ENCODE measurements at places on chromosomes 4 and X.
A peak's percentile ranks its signal among the peaks of the same experiment; 100 is the strongest.

DNA sequence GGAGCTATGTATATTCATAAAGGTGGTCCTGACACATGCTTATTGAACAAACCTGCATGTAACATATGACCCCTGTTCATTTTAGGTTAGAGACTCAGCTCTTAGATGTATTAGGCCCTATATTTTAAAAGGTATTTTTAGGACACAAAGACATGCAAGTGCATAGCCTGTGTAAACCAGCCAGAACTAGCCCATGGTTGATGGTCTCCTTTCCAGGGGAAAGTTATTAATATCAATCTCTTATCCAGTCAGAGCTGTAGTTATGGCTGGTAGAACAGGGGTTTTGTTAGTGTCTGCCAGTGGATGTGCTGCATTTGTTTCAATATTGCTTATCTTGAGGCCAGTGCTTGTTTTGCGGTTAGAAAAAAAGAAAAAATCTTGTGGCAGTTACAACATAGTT lies 488.6 kb downstream of the KCTD8 start:
- DNase-seq = no peak

DNA sequence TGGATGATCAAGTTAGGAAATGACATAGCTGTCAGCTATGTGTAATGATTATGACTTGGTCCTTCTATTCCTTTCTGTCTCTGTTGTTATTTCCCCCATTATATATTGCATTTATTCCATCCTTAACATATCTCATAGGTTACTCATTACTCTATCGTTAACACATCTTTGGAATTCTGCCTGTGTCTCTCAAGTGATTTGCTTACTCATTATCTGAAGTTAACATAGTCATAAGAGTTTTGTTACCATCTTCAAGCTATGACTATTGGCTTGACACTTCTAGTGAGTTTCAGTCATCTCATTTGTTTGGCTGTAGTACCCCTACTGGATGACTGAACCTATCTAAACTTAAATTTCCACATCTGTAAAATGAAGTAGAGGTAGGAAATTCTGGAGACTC lies 286.1 kb upstream of the PPP1R2C start:
- DNase-seq = no peak

GRCh38 chr4:33133723-33134122 lies 2413.6 kb downstream of the PCDH7 start:
- no peak for DNase-seq

- no peak for DNase-seq
Observed at GRCh38 chr4:75698963-75699228, 25.5 kb upstream of the USO1 start.

GRCh38 chr4:118972167-118972566 lies 83.5 kb downstream of the SYNPO2 start:
- no peak for DNase-seq

DNA sequence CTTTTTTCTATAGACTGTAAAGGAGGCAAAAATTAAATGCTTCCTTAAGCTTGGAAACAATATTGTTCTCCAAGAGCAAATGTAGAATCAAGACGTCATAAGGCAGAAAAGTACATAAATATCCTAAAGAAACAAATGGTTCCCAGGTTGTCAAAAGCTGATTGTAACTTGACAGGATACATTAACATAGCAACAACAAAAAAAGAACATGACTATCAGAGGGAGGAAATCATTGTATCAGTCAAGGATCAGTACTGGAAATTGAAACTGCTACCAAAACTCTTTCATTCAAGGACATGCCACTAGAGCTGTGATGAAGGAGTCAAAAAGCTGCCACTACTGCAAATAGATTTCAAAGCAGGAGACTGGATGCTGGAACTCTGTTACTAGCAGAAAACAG lies 168.3 kb downstream of the BTC start:
- peak; percentile 28 for DNase-seq

GRCh38 chr4:109557433-109557832 lies 2.6 kb upstream of the MCUB start:
- DNase-seq = no peak

DNA sequence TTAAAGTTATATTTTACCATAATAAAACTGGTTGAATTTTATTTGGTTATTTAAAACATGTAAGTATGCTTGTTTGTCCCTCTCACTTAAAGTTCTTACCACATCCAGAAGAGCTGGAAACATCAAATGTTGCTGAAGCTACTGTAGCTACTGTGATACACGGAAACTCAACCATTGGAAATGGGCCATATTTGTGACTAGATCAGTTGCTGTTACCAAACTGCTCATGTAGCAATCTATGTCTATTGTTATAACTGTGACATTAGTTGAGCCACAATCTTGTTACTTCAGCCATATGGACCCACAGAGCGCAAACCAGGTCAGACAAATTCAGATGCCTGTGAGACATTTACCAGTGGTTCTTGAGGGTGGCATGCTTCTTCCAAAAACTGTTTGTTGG lies 41.6 kb downstream of the NDNF start:
- no peak for DNase-seq

- DNase-seq = no peak
Observed at GRCh38 chr4:175916626-175917351, 104.7 kb upstream of the GPM6A start.

- DNase-seq = no peak
Observed at GRCh38 chr4:79413032-79413885, 5.2 kb upstream of the GK2 start.

DNA sequence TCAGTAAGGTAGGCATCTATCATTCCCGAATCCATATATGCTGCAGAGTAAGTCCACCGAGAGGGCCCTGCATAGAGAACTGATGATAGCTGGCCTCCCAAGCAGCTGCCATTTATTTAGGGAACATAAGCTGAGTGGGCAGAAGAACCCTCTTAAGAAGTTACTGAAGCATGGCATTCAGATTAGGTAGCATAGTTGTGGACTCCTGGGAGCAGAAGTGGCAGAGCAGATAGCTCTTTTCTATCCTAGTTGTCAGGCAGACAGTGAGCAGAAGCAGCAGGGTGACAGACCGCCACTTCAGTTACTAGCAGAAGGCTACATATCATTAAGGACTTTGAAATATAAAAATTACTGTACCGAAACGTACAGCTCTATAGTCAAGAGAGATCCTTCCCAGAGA lies 454.7 kb downstream of the PPP4R3C start:
- DNase-seq = no peak

- no peak for DNase-seq
Observed at GRCh38 chrX:112868586-112868985, 28.0 kb upstream of the AMOT start.

- DNase-seq = no peak
Observed at GRCh38 chr4:184911310-184911709, 85.5 kb upstream of the ACSL1 start.

DNA sequence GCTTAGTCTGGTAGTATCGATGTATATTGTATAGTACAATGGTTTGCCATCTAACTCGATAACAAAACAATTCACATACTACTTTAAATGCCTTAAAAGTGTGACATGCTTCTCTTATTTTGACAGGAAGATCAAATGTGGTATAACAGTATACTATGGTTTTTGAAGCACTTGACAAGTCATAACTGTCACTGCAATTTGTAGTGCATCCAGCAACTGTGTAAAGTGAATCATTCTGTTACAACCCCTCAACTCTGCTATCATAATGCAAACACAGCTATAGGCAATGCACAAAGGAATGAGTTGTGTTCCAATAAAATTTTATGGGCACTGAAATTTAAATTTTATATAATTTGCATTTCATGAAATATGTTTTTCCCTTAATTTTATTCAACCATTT lies 14.0 kb downstream of the RAP1GDS1 start:
- DNase-seq = no peak

Data from HT-29 (cell line).